Activated CD8-positive, alpha-beta memory T cell treated with anti-CD3 and anti-CD28 coated beads, Interleukin-2, amount 10 ng/mL, durations not matched to agents 7 days and 5 days (primary cell): ENCODE measurements at places on chromosomes 6 and 20. TPM values are rescaled to one million over a fixed set of nuclear protein-coding genes. Genes with fewer than 3 reads are reported as not detected.

PNPLA1 gene
- total RNA-seq = not detected

DNA sequence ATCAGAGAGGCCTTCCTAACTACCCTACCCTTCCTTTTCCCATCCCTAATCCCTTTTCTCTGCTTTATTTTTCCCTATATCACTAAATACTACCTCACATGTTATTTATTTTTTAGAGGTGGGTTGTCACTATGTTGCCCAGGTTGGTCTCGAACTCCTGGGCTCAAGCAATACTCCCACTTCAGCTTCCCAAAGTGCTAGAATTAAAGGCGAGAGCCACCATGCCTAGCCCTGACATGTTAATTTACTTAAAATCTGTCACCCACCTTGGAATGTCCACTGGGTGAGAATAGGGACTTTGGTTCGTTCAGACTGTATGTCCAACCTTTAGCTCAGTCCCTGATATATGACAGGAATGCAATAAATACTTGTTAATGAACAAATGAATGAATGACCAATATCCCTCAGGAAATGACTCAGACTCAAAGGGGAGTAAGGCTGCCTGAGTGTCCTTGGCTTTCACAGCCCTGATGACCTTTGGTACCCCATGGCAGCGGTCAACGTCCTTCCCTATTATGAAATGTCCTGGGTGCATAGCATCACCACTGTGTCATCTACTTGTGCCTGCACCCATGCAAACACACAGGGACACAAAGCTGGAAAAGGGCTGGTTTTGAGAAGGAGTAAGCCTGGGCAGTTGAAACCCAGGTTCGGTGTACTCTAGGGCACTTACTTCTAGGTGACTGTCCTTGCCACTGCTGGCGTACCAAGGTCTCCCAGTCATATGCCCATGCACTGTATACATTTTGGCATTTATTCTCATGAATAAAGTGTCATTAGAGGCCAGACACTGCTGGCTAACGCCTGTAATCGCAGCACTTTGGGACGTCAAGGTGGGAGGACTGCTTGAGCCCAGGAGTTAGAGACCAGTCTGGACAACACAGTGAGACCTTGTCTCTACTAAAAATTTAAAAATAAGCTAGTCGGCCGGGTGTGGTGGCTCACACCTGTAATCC, 26.5 kb downstream of the BCL2L1 start:
- H3K4me1 ChIP-seq = peaks cover 74% of the 10 kb centered on the region
- peaks cover 31% of the 10 kb centered on the region for H3K36me3 ChIP-seq
- H3K27ac ChIP-seq = peak overlapping the region; percentile 30
- H3K27me3 ChIP-seq = no peaks in the 10 kb centered on the region
- no peak for DNase-seq

OR2J3 gene
- total RNA-seq = not detected

TNF gene
- 58.8 TPM for total RNA-seq

GRCh38 chr20:47466704-47467459, 34.8 kb upstream of the NCOA3 start:
- H3K36me3 ChIP-seq = no peaks in the 10 kb centered on the region
- H3K27ac ChIP-seq = no peak overlapping the region
- DNase-seq = no peak
- no peaks in the 10 kb centered on the region for H3K27me3 ChIP-seq
- H3K4me1 ChIP-seq = peaks cover 3% of the 10 kb centered on the region
- no peak overlapping the region for H3K4me3 ChIP-seq

GRCh38 chr6:54646069-54646950, 200.3 kb upstream of the FAM83B start:
- H3K4me1 ChIP-seq = no peaks in the 10 kb centered on the region
- no peaks in the 10 kb centered on the region for H3K36me3 ChIP-seq
- H3K27me3 ChIP-seq = no peaks in the 10 kb centered on the region
- H3K27ac ChIP-seq = no peak overlapping the region
- no peak for DNase-seq

GRM1 gene
- not detected for total RNA-seq

PMEPA1 gene
- 1.2 TPM for total RNA-seq

DNA sequence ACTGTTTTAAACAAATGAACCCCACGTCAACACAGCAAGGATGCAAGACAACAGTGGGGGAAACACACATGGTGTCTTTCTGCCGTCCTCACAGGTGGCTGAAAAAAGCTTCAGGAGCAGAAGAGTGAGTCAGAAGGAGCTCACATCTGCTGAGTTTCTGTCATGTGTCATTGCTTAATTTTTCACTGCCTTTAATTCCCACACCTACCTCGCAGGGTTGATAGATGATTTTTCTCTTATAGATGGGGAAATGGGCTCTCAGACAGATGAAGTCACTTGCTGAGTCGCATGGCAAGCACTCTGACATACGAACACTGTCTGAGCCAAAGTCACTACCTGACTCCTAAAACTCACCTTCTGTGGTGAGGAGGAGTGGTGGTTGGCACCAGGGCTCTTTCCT, 28.3 kb upstream of the CARMIL1 start:
- H3K4me1 ChIP-seq = peaks cover 10% of the 10 kb centered on the region
- H3K27me3 ChIP-seq = peaks cover 15% of the 10 kb centered on the region
- H3K4me3 ChIP-seq = no peak overlapping the region
- no peak overlapping the region for H3K27ac ChIP-seq
- DNase-seq = no peak
- H3K36me3 ChIP-seq = no peaks in the 10 kb centered on the region

GRCh38 chr6:1315560-1316386, 3.9 kb downstream of the FOXQ1 start:
- no peak overlapping the region for H3K27ac ChIP-seq
- no peak for DNase-seq
- peak overlapping the region; percentile 40 for H3K4me3 ChIP-seq
- peaks cover 3% of the 10 kb centered on the region for H3K36me3 ChIP-seq

DNA sequence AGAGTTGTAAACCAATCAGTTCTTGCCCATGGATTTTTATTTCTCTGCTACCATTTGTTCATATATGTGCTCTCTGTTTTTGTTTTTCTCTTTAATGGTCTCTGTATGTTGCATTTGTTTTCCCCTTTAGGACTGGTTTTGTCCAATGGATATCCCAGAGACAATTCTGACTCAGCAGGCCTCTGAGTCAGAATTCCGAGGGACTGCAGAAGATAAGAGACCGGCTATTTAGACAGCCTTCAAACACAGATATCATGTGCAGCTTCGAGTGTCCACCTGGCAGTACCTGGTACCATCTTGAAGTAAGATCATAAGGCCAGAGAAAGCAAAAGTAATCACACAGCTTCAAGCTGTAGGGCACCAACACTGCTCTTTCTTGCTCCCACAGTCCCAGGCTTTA, 125.5 kb downstream of the ELOVL4 start:
- H3K4me3 ChIP-seq = no peak overlapping the region
- DNase-seq = no peak
- no peaks in the 10 kb centered on the region for H3K36me3 ChIP-seq
- H3K27me3 ChIP-seq = peaks cover 32% of the 10 kb centered on the region
- H3K4me1 ChIP-seq = no peaks in the 10 kb centered on the region

- DNase-seq = no peak
- peaks cover 10% of the 10 kb centered on the region for H3K4me1 ChIP-seq
- no peaks in the 10 kb centered on the region for H3K27me3 ChIP-seq
- no peak overlapping the region for H3K4me3 ChIP-seq
Measured at GRCh38 chr20:53322651-53323050, 271.0 kb downstream of the ZNF217 start.
